ENCODE measurements at places on chromosomes 3 and 15.

DNA sequence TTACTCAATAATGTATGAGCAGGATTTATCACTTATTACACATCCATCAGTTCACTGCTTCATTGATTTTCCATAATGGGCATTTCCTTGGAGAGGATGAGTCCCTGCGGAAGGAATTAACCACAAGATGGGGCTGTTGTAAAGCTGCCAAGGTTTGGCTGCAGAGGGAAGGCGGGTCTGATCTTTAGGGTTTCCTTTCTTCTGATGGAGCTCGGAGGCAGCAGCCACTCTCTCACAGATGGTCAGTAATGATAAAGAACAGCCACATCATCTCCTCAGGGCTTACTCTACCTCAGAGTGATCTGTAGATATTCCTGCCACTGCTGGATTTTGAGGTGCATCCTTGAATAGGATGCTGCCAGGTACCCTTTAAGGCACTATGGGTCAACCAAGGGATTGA lies 115.2 kb downstream of the USP13 start:
- DNase-seq, result no peak

GRCh38 chr15:25088261-25088790 lies 133.5 kb downstream of the SNRPN start:
- DNase-seq, result no peak

DNA sequence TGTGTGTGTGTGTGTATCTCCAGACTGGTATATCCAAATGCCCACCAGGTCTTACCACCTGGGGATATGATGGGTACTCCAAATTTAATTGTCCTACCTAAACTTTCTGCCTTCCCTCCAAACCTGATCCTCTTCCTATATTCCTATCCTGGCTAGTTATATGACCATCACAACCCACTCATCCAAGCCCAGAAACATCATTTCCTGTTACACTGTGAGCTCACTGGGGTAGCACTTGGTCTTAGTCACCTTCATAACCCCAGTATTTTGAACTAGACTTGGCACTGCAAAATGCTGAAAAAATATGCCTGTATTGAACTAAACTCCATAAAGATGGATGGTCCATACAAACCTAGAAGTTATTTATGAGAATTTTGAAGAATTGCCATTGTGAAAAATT lies 178.8 kb upstream of the EIF1B start:
- DNase-seq, result no peak

DNA sequence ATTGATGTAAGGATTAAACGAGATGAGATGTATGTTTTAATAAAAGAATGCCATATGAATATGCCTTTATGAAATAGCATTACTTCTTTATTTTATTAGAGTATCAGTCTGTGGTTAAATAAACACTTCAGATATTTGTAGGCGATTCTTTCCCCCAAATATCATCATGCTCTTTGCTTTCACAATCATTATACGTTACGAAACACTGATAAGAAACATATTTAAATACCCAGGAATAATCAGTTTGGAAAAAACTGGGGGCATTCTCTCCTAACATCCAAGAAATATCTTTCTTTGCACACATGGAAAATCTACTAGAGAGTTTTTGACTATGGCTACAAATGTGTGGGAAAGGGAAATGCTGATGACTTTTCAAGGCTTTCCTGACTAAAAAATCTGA lies 4.4 kb upstream of the PLAAT1 start:
- DNase-seq, result no peak

DNA sequence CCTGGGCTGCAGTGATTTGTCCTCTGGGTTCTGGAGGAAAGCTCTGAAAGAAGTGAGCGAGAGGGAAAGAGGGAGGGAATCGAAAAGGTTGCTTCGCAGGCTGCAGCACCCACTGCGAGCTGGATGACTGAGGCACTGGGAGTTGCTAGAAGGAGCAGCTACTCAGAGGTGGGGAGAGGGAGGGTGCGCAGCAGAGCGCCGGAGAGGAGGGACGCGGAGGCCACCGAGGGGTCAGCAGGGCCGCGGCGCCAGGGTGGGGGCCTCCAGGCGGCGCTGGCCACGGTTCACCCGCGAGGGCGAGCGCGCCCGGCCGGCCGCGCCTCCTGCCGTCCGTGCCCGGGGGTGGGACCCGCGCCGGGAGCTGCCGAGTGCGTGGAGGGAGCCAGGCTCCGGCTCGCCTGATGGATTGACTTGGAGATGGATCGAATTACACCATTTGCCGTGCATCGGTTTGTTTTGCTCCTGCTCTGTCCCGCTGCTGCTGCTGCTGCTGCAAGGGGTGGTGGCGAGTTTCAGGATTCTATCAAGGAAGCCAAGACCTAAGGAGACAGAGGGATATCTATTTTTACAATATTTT lies at the start of gene SEMA6D:
TSS of gene SEMA6D (plus strand) at position 470 of the 577 bp plus-strand sequence. CDS start 42,294 bp downstream, outside the sequence.
- peak; percentile 76 for DNase-seq

GRCh38 chr3:181757694-181758306 lies 46.1 kb downstream of the SOX2 start:
- no peak for DNase-seq

DNA sequence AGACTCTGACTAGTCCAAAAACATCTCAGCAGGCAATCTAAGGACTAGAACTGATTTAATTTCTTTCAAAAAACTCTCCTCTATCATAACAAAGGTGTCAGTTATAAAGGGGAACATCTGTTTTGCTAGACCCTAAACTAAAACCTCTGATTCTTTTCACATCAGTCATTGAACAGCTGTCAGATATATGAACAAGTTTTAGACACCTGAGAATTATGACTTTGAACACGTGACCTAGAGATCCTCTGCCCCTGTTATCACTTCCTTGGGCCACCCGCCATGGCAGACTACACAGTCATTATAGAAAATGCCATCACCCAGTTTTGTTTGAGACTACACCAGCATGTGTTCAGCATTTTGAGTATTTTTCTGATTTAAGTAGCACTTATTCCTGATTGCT lies 282.3 kb upstream of the TBL1XR1 start:
- DNase-seq, result no peak

GRCh38 chr3:54891540-54891897 lies 36.3 kb downstream of the LRTM1 start:
- peak; percentile 68 for DNase-seq

GRCh38 chr3:160312014-160312624 lies 86.9 kb downstream of the C3orf80 start:
- DNase-seq, result no peak

GRCh38 chr15:42319206-42319605 lies 40.1 kb upstream of the CAPN3 start:
- DNase-seq, result no peak

DNA sequence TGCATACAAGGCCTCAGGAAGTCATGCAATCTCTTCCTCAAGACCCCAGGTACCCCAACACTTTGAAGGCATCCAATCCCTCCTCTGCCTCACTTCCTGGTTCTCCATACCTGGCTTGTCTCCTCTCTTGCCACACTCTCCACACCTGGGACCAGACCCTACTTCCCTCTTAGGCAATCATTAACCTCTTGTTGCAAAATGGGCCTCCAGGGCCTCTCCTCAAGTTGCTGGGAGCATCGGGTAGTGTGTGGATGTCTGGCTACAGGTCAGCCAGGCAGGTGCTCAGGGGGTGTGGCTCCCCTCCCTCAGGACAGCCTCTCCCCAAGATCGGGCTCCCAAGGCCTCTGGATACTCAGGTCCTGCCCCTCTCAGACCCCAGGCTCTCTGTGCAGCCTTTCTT lies 8.6 kb downstream of the PLA2G4E start:
- no peak for DNase-seq

DNA sequence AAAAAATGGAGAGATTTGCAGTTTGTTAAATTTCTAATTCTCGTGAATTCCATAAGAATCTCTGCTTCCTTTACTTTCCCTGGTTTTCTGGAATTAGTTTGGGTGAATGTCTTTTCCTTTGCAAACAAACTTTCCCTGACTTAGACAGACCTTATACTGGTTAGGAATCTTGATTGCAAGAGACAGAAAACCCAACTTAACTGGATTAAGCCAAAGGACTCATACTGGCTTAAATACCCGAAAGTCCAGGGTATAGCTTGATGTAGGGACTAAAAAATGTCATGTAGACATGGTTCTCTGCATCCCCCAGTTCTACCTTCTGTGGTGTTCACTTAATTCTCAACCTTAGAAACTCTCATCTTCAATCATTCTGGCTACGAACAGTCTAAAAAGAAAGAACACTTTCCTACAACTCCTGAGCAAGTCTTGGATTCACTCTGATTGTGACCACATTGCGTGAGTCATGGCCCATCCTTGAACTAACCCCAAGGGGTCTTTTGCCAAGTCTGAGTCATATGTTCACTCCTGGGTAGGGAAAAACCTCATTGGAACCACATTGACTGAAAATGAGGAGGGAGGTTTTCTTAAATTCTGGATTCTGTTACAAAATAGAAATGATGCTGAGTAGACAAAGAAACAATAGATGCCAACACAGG lies 136.0 kb upstream of the DAZL start:
- no peak for DNase-seq

DNA sequence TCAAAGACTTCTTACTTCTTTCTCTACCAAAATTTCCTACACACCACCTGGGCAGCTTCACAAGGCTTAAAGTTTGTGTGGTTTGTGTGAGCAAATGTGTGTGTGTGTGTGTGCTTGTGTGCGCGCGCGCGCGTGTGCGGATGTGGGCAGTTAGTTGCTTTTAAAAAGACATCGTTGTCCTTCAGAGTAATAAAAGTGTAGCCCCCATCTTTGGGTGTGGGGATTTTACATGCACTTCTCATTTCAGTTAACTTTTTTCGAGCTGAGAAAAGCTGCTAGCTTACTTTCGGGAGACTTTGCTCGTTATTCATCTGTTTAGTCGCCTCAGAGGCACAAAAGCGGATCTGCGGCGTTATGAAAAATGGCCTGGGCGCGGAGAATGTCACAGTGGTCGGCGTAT lies 36.0 kb downstream of the ZIC4 start:
- DNase-seq, result no peak

DNA sequence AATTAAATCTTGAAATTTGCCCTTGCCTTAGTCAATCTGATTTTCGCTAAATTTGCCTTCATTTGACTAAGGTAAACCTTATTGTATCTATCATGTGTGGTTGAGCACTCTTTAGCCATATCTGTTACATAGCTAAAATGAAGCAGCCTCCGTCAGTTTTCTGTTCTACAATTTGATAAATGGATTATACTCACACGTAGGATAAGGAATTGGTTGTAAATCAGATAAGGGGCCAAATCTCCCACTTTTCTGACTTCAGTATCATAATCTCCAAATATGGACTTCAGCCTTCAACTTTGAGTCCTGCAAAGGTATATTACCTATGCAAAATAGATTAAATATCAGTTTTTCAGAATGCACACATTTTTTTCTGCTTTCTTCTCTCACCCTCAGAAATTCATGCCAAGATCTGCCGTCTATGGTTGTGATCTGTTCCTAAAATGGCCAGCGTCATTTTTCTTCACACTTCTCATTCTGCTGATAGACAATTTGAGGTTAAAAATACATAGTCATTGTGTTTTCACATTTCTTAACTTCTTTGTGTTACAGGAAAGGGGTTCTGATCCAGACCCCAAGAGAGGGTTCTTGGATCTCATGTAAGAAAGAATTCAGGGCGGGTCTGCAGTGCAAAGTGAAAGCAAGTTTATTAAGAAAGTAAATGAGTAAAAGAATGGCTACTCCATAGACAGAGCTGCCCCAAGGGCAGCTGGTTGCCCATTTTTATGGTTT lies 36.9 kb downstream of the RAB8B start:
- no peak for DNase-seq

- DNase-seq, result no peak
Observed at GRCh38 chr15:29919380-29919881, 97.2 kb upstream of the TJP1 start.

DNA sequence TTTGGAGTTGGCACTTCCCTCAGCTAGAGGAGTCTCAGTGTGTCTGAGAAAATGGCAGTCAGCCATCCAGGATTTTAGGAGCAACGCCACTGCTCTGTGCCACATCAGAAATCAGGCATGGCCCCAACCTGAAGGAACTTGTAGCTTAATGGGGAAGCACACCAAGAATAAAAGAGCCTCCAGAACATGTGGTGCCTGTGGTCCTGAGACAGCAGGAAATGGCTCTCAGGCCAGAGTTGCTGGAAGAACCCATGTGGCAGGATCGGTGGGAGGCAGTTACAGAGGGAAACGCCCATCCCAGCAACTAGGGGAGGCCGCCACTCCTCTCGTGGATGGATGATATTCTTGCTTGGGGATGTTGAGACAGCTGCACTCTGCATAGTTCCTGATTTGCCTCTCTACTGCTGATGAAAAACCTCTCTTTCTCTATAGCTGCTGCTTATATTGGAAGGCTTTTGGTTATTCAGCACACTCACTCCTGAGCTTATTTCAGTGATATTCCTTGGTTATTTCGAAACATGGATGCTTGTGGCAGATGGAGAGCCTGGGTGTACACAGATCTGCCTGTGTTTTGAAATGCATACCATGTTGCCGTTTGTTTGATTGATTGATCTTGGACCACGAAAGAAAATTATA lies 52.4 kb downstream of the KLHL25 start:
- DNase-seq, result no peak

DNA sequence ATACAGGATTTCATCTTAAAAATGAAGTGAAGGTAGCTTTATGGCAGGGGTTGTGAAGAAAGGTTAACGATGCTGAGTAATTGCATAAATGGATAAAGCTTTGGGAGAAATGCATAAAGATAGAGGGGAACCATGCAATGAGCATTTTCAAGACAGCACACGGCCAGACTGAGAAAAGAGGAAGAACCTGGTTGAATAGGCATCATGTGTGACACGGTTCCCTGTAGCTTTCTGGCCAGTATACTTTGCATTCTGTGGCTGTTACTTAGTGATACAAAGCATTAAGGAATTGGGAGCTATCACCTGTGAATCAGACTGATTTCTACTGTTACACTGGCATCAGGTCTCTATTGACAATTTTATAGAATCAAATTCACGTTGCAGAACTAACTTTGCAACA lies 33.3 kb downstream of the NR2C2 start:
- DNase-seq, result no peak

- DNase-seq, result no peak
Observed at GRCh38 chr3:109057616-109058015, 60.3 kb downstream of the MORC1 start.

DNA sequence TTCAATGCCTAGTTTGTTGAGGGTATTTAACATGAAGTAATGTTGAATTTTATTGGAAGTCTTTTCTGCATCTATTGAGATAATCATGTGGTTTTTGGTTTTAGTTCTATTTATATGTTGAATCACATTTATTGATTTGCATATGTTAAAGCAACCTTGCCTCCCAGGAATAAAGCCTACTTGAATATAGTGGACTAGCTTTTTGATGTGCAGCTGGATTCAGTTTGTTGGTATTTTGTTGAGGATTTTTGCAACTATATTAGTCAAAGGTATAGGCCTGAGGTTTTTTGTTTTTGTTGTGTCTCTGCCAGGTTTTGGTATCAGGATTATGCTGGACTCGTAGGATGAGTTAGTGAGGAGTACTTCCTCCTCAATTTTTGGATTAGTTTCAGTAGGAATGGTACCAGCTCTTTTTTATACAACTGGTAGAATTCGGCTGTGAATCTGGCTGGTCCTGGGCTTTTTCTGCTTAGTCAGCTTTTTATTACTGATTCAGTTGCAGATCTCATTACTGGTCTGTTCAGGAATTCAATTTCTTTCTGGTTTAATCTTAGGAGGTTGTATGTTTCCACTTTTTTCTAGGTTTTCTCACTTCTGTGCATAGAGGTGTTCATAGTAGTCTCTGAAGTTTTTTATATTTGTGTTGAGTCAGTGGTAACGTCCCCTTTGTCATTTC lies 209.8 kb upstream of the RBMS3 start:
- DNase-seq, result no peak

Data from left renal pelvis (tissue), 4 donors.